GM12878 (cell line): ENCODE measurements at places on chromosomes 5 and 9.

DNA sequence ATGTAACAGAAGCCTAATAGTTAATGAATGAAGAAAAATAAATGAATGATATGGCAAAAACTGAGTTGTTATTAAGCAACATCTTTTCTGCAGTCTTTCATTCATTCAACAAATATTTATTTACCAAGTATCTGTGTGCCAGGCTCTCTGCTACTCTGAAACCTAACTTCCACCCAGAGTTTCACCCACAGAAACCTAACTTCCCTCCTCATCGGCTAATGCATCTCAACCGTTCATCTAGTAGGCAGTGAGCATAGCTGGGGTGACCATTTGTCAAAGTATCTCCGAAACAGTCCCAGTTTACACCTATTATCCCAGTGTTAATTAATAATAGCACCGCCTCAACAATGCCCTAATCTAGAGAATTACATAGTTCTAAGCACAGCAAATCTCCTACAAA, 1.5 kb downstream of the TTC39B start:
- H3K27ac ChIP-seq: no peak overlapping the region
- H3K27me3 ChIP-seq: no peaks in the 10 kb centered on the region
- no peak for DNase-seq
- no peak overlapping the region for H3K4me3 ChIP-seq

DNA sequence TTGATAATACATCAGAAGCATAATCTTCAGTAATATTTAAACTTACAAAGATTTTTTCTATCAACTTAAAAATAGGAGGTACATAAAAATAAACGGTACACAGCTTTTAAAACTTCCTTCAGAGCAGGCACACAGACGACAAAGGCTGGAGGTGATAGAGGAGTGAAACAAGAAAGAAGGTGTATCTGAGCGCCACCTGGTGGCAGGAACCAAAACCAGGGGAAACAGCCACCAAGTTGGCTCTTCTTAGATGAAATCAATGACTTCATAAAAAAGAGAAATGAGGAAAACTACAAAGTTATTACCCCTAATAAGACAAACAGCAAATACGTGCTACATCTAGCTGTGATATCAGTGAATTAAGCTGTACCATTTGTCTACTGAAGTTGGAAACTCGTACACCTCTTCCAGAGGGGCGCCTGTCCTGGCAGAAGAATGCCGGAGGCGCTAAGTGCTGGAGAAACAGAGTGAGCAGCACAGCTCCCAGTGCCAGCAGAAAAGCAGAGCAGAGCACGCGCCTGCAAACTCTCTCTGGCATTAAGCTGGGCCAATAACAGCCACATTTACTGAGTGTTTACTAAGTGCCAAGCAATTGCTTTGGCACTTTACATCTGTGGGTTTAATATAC, 85.9 kb downstream of the SETX start:
- H3K36me3 ChIP-seq: peaks cover 59% of the 10 kb centered on the region
- H3K27ac ChIP-seq: no peak overlapping the region
- no peak for DNase-seq
- H3K4me3 ChIP-seq: no peak overlapping the region
- H3K27me3 ChIP-seq: no peaks in the 10 kb centered on the region

DNA sequence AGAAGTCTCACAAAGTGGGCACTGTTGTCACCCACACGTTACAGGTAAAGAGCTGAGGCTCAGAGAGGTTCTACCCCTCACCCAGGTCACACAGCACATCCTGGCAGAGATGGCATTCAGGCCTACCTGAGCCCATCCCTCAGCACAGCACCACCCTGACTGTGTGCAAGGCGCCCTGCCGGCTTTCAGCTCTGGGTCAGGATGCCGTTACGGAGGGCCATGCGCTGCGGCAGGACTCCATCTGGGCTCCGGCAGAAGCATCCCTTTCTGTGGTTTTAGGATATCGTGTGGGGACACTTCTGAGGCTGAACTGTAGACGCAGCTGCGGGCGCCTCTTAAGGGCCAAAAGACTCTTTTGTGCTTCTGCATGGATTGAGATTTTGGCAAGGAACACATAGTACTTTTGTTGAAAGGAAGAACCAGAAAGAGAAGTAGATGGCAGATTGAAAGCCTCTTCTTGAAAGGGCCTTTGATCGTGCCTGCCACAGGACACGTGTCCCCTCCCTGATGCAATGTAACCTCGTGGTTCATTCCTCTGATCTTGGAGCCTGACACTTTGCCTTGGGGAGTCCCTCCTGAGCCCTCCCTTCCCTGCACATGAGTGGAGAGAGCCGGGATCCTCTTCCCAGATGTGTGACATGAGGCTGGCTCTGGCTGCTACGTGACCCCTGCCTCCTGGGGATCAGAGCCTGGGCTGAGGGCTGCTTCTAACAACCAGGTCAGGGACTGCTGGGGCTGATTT, 31.3 kb downstream of the USP20 start:
- H3K27me3 ChIP-seq: no peaks in the 10 kb centered on the region
- peaks cover 5% of the 10 kb centered on the region for H3K4me1 ChIP-seq
- no peak for DNase-seq
- H3K27ac ChIP-seq: no peak overlapping the region

DNA sequence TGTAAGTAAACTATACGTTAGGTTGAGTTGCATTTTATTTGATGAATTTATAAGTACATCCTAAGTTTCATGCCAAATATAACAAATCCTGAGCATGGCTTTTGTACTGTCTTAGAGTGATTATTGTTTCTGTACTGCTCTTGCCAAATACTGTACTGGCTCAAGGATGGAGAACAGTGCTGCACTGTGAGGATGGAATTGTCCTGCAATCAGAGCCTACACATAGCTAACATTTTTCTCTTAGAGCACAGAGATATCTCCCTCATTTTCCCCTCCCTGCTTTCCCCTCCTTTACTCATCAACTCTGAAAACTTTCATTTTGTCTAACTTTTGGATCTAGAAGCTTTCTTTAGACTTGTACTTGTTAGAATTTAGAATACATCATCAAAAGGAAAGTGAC, 28.3 kb downstream of the LRRC70 start:
- peaks cover 1% of the 10 kb centered on the region for H3K36me3 ChIP-seq
- no peaks in the 10 kb centered on the region for H3K4me1 ChIP-seq
- no peaks in the 10 kb centered on the region for H3K27me3 ChIP-seq
- H3K27ac ChIP-seq: no peak overlapping the region
- no peak overlapping the region for H3K4me3 ChIP-seq

DNA sequence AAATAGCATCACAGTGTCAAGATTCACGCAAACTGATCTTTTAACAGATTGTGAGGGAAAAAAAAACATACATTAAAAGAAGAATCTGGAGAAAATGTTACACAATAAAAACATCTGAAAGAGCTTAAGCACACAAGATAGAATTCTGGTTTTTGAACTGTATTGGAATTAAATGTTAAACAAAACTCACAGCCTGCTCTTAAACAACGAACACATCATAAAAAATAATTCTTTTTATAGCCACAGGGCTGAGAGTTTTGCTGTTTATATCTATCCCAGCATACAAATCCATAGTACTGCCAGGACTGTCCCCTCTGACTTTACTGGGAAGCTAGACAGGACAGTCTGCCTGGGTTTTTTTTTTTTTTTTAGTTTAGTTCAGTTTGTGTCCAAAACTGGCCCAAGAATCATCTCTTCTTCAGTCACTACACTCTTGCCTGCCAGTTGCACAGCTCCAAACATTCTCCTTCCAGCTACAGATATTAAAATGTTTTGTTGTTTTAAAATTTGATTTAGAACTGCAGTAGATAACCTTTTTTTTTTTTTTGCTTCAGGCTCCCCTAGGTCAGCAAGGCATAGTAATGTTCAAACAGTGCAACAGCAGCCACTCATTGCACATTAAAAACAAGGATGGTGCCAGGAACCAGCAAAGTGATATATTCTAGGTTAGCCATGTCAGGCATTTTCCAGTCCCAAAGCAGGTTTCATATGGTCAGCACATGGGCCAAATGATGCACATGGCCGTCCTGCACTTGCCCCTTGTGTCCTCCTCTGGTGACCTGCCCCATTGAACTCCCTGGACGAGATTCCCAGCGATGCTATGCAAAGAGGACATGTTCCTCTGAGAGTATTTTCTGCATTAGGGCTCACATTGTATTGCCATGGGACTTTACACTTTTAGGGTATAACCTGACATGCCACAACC, 173.6 kb downstream of the ARL15 start:
- H3K4me1 ChIP-seq: no peaks in the 10 kb centered on the region
- no peak for DNase-seq
- no peaks in the 10 kb centered on the region for H3K36me3 ChIP-seq
- no peaks in the 10 kb centered on the region for H3K27me3 ChIP-seq

DNA sequence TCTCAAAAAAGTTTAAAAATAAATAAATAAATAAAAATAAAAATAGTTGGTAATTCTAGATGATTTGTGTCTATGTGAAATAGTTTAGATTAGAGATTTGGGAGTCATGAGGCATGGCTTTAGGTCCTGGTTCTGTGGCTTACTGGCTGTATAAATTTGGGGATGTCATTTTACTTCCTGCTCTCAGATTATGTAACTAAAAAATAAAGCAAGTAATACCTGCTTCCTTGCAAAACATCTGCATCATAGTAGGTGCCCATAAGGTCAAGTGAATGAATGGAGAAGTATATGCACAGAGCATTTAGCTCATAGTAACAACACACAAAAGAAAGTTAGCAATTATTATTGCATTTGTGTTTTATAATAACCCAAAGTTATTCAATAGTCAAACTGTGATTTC, 287.7 kb upstream of the TLE4 start:
- no peaks in the 10 kb centered on the region for H3K27me3 ChIP-seq
- DNase-seq: no peak
- no peak overlapping the region for H3K27ac ChIP-seq
- no peaks in the 10 kb centered on the region for H3K36me3 ChIP-seq
- no peaks in the 10 kb centered on the region for H3K4me1 ChIP-seq

DNA sequence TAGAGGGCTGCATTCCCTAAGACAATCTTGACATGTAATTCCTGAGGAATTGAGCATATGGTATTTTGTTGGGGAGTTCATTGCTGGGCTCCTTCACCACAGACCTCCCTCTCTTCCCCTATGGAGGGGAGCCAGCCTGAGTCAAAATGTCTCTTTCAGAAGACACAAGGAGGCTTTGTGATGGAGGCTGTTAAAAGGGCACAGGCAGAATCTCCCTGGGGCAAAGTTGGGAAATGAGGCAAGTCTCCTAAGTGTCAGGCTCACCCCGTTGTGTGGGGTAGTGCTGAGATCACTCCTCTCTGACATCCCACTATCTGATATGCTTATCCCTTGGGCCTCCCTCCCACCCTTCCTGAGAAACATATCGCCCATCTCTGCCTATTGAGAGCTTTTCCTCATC, 30.6 kb downstream of the GFRA3 start:
- no peak overlapping the region for H3K27ac ChIP-seq
- peaks cover 13% of the 10 kb centered on the region for H3K4me1 ChIP-seq
- H3K27me3 ChIP-seq: peaks cover 6% of the 10 kb centered on the region
- no peak overlapping the region for H3K4me3 ChIP-seq

DNA sequence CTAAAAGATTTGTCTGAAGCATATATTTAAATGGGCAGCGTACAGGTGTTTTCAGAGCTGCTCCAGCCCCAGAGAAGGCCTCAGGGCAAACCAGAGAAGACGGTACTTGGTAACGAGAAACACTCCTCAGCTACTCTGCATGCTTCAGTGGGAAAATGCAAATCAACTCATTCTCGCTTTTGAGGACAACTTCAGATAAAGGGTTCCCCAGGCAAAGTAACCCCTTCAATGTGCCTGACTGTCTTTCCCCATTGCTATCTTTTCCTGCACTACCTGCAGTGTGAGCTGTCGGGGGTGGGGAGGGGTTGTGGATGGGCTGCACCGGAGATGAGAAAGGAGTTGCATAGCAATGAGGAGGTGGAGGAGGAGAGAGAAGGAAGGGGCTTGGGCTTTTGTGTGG, 339.7 kb upstream of the CLINT1 start:
- H3K27me3 ChIP-seq: no peaks in the 10 kb centered on the region
- peaks cover 12% of the 10 kb centered on the region for H3K4me1 ChIP-seq
- H3K4me3 ChIP-seq: no peak overlapping the region
- H3K27ac ChIP-seq: no peak overlapping the region
- DNase-seq: peak; percentile 26

GRCh38 chr5:150278916-150279315, 10.7 kb downstream of the CAMK2A start:
- no peaks in the 10 kb centered on the region for H3K4me1 ChIP-seq
- no peak overlapping the region for H3K27ac ChIP-seq
- H3K4me3 ChIP-seq: no peak overlapping the region
- no peak for DNase-seq
- no peaks in the 10 kb centered on the region for H3K36me3 ChIP-seq
- H3K27me3 ChIP-seq: peaks cover 12% of the 10 kb centered on the region

- no peaks in the 10 kb centered on the region for H3K27me3 ChIP-seq
- H3K4me3 ChIP-seq: no peak overlapping the region
- H3K27ac ChIP-seq: no peak overlapping the region
- no peaks in the 10 kb centered on the region for H3K4me1 ChIP-seq
- no peaks in the 10 kb centered on the region for H3K36me3 ChIP-seq
- no peak for DNase-seq
These were observed 103.9 kb upstream of the TAF11L2 start for GRCh38 chr5:17394086-17394485.

GRCh38 chr5:475704-476101, 32.7 kb downstream of the EXOC3 start:
- DNase-seq: no peak
- no peak overlapping the region for H3K27ac ChIP-seq
- peaks cover 4% of the 10 kb centered on the region for H3K4me1 ChIP-seq
- H3K36me3 ChIP-seq: no peaks in the 10 kb centered on the region
- H3K4me3 ChIP-seq: no peak overlapping the region

- H3K4me3 ChIP-seq: no peak overlapping the region
- H3K27ac ChIP-seq: no peak overlapping the region
- H3K27me3 ChIP-seq: 0 out of 2 replicates have a peak, but pooled peaks cover 2% of the 10 kb centered on the region
- no peaks in the 10 kb centered on the region for H3K36me3 ChIP-seq
- peaks cover 13% of the 10 kb centered on the region for H3K4me1 ChIP-seq
These were observed 51.5 kb downstream of the COL15A1 start for GRCh38 chr9:98995059-98995671.

DNA sequence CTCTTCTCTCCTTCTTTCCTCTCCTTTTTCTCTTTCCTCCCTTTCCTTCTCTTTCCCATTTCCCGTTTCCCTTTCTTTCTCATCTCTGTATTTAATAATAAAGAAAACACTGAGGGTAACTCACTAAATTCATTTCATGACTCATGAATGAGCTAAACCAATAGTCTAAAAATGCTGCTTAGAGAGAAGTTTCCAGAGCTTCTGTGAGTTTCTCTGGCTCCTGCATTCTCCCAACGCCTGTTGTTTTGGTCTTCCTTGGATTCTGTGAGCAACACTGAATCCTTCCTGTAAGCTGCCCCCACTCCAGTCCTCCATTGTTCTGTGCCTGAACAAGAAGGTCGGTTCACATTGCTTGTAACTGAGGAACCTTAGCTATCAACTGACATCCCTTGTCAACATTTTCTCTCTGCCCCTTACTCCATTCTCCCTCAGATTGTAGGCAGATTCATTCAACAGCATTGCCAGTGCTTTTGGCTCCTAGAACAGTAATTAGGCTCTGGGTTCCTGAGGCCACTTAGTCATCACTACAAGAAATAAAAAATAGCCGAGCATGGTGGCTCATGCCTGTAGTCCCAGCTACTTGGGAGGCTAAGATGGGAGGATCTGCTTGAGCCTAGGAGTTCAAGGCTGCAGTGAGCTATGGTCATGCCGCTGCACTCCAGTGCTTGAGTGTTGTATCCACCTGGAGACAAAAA, 237.7 kb upstream of the KLF4 start:
- no peaks in the 10 kb centered on the region for H3K27me3 ChIP-seq
- no peak overlapping the region for H3K27ac ChIP-seq
- DNase-seq: no peak
- no peaks in the 10 kb centered on the region for H3K4me1 ChIP-seq
